ENCODE measurements at places on chromosomes 11 and 22.

GRCh38 chr11:95072948-95073347 is 6.2 kb downstream of the SRSF8 start:
- DNase-seq: no peak

- DNase-seq: no peak
Observed at GRCh38 chr11:133172349-133172748, 360.0 kb downstream of the OPCML start.

DNA sequence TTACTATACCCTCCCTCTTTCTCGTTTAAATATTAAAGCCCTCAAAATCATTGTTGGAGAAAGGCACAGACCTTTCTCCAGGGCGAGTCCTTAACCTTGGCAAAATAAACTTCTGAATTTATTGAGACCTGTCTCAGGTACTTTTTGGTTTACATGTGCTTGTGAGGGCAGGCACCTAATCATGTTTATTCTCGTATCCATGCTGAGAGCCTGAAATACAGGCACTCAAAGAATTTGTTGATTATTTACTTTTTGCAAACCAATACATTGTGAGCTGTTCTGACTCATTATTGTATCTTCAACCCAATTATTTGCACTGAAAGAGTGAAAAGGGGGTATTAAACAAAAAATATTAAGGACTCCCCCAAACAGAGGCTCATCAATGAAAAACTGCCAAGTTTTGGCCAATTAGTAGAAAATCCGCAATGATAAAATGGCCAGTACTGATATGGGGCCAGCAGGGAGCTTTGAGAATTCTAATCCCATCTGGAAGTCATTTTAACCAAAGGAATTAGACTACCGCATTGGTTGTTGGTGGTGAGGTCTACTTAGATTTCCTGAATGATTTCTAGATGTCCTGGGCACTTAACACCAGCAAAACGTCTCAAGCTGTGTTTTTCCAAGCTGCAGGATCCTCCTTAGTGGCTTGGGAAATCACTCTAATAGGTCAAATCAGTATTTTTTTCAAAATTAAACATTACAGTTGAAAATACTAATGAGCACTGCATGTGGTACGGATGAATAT is 157.3 kb downstream of the SWAP70 start:
- DNase-seq: no peak

DNA sequence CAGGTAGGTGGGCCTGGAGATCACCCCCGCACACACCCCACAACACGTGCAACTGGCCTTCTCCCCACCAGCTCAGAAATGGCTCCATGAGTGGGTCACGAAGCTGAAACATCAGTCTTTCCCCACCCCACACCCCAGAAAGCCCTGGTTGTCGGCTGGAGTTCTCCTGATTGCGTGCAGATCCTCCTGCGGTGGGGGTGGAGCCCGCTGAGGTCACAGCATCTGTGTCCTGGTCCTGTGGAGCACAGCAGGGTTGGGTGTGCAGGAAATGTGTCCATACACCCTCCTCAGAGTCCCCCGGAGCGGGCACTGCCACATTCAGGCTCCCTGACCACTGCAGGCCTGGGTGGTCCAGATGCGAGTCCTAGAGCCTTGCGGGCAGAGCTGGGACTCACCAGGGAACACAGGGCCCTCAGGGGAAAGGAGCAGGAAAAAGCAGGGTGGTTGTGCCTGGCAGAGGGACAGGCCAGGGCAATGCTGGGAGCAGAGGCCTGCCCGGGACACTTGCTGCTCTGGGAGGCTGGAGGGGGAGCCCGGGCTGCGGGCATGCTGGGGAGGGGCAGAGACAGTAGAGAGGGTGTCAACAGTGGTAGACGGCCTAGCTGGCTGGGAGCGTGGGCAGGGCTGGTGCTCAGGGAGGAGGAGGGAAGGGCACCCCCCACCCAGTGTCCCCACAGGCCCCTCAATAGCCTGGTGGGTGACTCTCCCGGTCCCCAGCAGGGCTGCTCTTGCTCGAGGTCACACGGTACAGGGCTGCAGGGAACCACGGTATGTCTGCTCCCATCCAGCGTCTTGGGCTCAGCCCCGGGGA is 42.4 kb upstream of the PPARA start:
- no peak for DNase-seq

DNA sequence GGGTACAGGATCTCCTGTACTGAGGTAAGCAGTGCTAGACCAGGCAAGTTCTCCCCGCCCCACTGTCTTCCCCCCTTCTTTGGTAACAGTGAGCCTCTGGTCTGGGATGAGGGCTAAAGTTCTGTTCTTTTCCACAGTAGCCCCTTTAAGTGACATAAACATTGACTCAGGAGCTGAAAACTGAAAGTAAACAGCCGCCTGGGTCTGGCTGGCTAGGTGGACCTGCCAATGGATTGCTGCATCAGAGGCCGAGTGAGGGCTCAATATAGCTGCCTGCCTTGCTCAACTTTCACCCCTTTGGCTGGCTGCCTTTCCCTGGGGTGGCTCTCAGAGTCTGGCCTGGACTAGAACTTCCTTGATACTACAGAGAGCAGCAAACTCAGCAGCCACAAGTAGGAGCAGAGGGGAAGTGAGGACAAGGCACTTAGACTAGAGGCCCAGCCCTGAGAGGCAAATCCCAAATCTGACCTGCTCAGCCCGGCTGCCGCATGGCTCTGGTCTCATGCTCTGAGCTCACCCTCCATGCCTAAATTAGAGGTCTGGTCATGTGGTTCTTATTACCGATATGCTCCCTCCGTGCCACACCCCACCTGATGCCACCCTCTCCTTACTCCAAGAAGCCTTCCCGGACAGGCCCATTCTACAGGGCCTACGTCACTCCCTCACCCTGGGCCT is 9.6 kb upstream of the UCP3 start:
- DNase-seq: no peak

GRCh38 chr11:112132737-112133136 is 31.2 kb downstream of the IL18 start:
- no peak for DNase-seq

DNA sequence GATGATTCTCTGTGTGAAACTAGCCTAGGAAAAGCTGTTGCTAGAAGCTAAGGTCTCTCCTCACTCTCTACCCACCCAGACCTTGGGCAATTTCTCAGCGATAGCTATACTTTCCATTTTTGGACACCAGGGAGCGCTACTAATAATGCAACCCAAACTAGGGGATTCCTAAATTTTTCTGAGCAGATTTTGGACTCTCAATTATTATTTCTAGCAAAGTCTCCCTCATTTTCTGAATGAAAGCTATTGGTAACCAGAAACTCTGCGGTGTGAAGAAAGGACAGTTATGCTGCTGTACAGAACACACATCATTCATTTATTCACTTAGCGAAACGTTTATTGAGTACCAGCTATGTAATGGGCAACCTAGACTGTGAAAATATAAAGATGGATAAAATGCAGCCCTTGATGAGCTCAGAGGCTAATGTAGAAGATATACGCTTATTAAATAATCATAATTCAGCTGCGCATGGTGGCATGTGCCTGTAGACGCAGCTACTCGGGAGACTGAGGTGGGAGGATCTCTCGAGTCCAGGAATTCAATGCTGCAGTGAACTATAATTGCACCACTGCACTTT is 6.1 kb upstream of the STIM1 start:
- no peak for DNase-seq

GRCh38 chr11:19818619-19819018 is 106.0 kb downstream of the NAV2 start:
- DNase-seq: no peak

- DNase-seq: no peak
Observed at GRCh38 chr11:13215149-13215548, 62.4 kb upstream of the BMAL1 start.

DNA sequence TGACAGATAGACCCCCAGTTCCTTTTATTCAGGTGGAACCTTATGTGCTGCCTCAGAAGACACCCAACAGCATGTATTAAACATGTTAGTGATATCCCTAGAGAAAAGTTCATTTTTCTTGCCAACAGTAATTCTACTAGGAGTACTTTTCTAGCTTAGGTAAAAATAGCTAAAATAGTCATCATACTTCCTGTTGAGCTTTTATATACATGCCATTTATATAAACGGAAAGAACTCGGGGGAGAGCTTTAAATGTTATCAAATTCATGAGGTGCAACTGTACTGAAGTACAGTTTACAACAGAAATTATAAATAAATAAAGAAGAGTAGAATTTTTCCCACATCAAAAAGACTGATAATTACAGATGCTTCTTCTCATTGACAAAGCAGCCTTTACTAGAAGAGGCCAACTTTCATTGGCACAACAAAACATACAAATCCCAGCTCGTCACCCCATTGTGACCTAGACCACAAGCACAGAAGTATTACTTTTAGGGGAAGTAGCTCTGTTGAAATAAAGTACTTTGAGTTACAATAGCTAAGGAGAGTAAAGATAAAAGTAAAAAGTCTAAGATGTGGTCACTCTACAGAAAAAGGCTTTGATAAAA is 59.1 kb upstream of the POU2AF2 start:
- DNase-seq: no peak

DNA sequence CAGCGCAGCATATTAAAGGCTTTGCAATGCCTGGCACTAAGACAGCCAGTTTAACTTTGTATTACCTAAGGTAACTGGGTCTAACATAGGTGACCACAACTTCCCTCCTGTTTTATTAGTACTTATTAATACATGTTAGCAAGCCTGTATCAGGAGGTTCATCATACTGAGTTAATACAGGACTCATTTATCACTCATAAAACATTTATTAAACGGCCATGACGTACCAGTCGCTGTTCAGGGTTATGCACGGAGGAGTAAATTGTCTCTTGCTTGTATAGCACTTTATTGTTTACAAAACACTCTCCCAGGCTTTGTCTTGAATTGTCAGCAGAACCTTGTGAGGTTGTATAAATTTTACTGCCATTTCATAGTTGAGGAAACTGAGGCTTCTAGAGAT is 55.7 kb downstream of the TEAD1 start:
- no peak for DNase-seq

DNA sequence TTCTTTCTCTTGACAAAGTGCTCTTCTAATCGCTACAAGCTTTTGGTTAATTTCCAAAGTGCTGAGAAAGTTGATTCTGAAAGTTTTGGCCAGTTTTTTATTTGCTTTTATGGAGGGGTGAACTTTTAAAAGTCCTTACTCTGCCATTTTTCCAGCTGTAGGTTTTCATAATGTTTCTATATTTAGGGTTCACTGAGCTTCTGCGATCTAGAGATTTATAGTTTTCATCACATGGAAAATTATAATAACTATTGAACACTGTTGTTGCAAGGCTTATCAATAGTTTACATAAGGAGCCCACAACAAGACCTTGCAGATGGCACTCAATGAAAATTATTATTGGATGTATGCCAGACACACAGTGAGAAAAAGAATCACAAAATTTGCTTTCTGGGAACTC is 55.1 kb downstream of the DLG2 start:
- no peak for DNase-seq

- no peak for DNase-seq
Observed at GRCh38 chr11:63737718-63738117, 30.9 kb downstream of the ZFTA start.

DNA sequence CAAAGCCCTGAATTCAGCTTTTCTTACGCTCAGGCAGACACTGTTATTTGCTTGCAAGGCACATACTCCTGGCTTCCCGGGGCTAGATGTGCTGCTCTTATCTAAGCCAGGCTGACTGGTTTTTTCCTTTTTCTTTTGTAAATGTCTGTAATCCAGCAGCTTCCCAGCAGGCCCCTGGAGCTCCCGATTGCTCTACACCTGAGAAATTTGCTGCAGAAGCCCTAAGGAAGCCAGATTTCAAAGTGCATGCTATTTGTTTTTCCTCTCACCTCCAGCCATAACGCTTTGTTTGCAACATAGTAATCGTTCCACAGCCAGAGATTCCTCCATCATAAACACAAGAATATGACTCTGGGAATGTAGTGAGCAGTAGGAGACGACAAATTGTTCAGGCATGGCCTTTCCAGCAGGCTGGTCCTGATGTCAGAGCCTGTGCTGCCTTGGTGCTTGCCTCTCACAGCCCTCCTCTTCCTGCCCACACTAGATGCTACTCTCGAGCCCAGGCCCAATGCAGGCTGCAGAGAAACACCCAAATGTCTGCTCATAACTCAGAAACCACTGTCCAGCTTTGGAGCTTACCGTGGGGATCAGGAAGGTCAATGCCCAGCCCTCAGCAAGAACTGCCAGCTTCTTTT is 54.7 kb upstream of the SLC6A5 start:
- no peak for DNase-seq

DNA sequence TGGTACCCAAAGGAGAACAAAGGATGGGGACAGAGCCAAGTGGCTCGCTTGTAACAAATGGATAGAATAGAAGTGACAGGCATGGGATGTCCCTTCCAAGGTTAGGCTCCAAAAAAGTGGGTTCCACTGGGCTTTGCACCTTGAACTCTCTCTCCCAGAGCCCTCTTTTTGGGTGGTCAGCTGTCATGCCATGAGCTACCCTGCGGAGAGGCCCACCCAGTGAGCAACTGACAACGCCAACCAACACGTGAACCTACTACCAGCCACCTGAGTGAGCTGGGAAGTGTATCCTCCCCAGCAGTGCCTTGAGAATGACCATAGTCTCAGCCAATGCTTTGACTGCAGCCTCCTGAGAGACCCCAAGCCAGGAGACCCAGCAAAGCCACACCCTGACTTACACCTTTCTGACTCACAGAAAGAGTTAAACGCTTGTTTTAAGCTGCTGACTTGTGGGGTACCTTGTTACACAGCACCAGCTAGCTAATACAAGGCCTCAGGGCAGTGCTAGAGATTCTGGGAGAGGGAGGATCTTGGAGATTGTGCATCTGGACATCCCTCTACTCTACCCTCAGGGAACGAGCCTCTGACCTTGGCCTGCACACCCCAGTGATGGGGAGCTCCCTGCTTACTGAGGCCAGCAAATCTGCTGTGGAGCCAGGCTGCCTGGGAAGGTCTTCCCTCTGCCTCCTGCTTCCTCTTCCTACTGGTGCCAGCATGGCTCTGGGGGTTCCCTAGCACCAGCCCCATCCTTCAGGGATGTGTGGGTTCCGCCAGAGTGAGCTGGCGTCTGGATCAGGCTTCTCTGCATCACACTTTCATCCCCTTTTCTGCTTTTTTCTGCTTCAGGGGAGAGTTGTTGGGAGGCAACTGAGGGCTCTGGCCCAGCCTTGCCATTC is 29.1 kb upstream of the RFPL3 start:
- no peak for DNase-seq

- DNase-seq: no peak
Observed at GRCh38 chr11:84902445-84902844, 724.7 kb downstream of the DLG2 start.

- DNase-seq: no peak
Observed at GRCh38 chr11:46452918-46453517, 61.4 kb upstream of the CHRM4 start.

GRCh38 chr11:119764108-119764868 is 35.3 kb upstream of the NECTIN1 start:
- DNase-seq: no peak

GRCh38 chr11:41978945-41979344 is 519.5 kb upstream of the LRRC4C start:
- DNase-seq: no peak

DNA sequence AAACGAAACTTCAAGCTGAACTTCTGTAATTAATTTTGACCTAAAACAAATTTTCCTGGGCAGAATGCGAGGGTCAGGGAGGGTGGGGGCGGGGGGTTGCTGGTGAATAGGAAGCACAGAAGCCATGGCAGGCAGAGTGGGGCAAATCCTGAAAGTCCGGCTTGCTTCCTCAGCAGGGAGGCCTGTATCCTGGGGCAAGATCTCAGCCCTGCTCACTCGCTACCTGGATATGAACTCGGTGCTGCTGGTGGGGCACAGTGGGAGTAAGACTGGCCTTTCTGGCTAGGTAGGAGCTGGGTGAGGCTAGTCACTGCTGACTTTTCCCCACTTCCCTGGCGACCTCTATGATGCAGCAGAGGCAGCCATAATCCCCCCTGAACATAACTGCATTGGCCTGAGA is 168.9 kb upstream of the CHORDC1 start:
- DNase-seq: no peak
